H1 (cell line): ENCODE measurements at places on chromosomes 3 and 15.
A peak's percentile ranks its signal among the peaks of the same experiment; 100 is the strongest.

DNA sequence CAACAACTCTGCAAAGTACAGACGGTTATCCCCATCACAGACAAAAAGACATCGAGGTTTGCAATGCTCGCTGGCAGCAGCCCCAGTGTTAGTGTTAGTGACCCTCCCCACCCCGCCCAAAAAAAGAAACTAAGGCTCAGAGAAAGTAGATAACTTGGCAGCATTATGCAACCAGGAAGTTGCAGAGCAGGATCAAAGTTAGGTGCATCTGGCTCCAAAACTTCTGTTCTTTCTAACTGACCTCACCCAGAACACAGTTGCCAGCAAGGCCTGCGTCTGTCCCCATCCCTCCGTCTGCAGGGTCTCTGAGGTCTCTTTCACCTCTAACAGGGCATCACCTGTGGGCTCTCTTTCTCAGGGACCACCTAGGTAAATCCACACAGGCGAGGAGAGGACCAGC lies 51.5 kb downstream of the BDH1 start:
- H3K4me3 ChIP-seq: no peak overlapping the region
- H3K27ac ChIP-seq: no peak overlapping the region
- H3K36me3 ChIP-seq: no peaks in the 10 kb centered on the region
- H3K27me3 ChIP-seq: 0 out of 2 replicates have a peak, but pooled peaks cover under 1% of the 10 kb centered on the region
- no peaks in the 10 kb centered on the region for H3K4me1 ChIP-seq
- no peak for DNase-seq

DNA sequence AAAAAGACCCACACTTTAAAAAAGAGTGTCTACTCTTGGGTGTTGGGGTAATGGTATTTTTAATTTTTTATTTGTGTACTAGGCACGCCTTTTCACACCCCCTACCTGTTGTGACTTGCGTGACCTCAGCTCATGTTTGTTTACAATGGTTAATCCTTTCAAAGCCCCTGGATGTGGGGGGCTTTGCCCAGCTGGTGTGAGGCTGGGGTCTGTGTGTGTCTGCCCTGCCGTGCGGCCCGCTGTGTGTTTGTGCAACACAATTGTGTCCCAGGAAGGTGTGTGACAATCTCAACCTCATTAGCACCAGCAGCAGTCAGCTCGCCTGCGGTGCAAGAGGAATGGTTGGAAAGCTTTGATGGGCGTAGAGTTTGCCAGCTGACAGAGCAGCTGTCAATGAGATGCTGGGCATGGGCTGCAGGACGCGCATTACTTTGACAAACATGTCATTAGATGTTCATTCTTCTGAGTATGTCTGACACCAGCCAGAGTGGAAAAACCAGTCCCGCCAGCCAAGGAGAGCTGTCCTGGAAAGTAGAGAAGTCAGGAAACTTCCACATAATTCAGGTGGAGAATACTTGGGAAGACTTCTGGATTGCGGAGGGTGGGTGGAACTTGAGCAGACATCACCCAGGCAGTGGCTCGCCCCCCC lies 9.6 kb downstream of the LRRK1 start:
- peaks cover 4% of the 10 kb centered on the region; the same call in 1 of the 2 replicates for H3K4me1 ChIP-seq
- H3K27me3 ChIP-seq: peaks cover 1% of the 10 kb centered on the region
- no peak overlapping the region for H3K27ac ChIP-seq
- no peak for DNase-seq
- no peaks in the 10 kb centered on the region for H3K36me3 ChIP-seq

DNA sequence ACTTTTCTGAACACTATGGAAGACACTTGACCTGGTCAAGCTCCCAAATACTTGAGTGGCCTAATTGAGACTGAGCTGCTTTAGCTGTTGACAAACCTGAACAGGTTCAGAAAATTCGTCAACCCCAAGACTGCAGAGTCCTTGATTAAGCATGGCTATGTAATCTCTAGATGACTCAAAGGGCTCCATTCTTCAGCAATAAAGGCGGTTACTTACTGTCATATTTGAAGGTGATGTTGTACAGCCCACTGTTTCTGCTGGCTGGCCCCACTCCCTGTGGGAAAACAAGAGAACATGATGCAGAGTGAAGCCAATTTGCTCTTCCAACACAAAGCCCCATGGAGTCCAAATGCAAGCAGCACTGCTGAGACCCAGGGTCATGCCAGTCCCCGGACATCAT lies 45.1 kb downstream of the IL17RD start:
- no peaks in the 10 kb centered on the region for H3K27me3 ChIP-seq
- H3K36me3 ChIP-seq: no peaks in the 10 kb centered on the region
- no peaks in the 10 kb centered on the region; the same call in none of the 2 replicates for H3K4me1 ChIP-seq
- no peak overlapping the region for H3K27ac ChIP-seq
- no peak for DNase-seq

GRCh38 chr3:197027151-197027895 lies 2.3 kb downstream of the MELTF start:
- DNase-seq: peak; percentile 45
- no peaks in the 10 kb centered on the region for H3K4me1 ChIP-seq
- H3K27ac ChIP-seq: no peak overlapping the region
- H3K36me3 ChIP-seq: no peaks in the 10 kb centered on the region
- H3K4me3 ChIP-seq: no peak overlapping the region

- no peaks in the 10 kb centered on the region for H3K4me1 ChIP-seq
- H3K36me3 ChIP-seq: no peaks in the 10 kb centered on the region
- H3K27ac ChIP-seq: no peak overlapping the region
- H3K4me3 ChIP-seq: no peak overlapping the region
Observed at GRCh38 chr3:144409319-144409718, 437.7 kb downstream of the DIPK2A start.

DNA sequence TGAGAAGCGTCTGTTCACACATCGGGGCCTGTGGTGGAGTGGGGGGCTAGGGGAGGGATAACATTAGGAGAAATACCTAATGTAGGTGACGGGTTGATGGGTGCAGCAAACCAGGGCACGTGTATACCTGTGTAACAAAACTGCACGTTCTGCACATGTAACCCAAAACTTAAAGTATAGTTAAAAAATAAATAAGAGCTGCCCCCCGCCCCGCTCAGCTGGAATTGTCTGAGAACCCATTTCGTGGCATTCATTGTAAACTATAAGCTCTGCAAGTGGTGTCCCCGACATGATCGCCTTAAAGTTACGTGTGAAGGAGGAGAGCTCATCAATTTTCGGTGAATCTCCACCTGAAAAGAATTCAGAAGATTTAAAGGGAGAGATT lies 7.3 kb upstream of the LIPH start:
- no peak overlapping the region for H3K27ac ChIP-seq
- H3K36me3 ChIP-seq: no peaks in the 10 kb centered on the region
- no peak overlapping the region for H3K4me3 ChIP-seq
- H3K4me1 ChIP-seq: peaks cover 7% of the 10 kb centered on the region
- H3K27me3 ChIP-seq: no peaks in the 10 kb centered on the region

GRCh38 chr3:120688121-120688520 lies 6.1 kb upstream of the HGD start:
- DNase-seq: no peak
- no peaks in the 10 kb centered on the region for H3K27me3 ChIP-seq
- no peaks in the 10 kb centered on the region for H3K36me3 ChIP-seq
- no peak overlapping the region for H3K27ac ChIP-seq

- no peaks in the 10 kb centered on the region for H3K4me1 ChIP-seq
- H3K27me3 ChIP-seq: no peaks in the 10 kb centered on the region
- H3K36me3 ChIP-seq: no peaks in the 10 kb centered on the region
- H3K4me3 ChIP-seq: no peak overlapping the region
Observed at GRCh38 chr3:71990545-71990944, 205.6 kb upstream of the PROK2 start.

GRCh38 chr3:49351521-49352011 lies 6.6 kb downstream of the GPX1 start:
- peaks cover 7% of the 10 kb centered on the region; the same call in 1 of the 2 replicates for H3K36me3 ChIP-seq
- no peak for DNase-seq
- H3K27ac ChIP-seq: no peak overlapping the region

GRCh38 chr3:10398341-10398740 lies 77.4 kb upstream of the SEC13 start:
- H3K4me1 ChIP-seq: peaks cover 10% of the 10 kb centered on the region
- DNase-seq: no peak
- no peak overlapping the region for H3K4me3 ChIP-seq
- H3K27ac ChIP-seq: no peak overlapping the region
- no peaks in the 10 kb centered on the region for H3K36me3 ChIP-seq

- H3K4me1 ChIP-seq: peaks cover 3% of the 10 kb centered on the region; the same call in 1 of the 2 replicates
- H3K27me3 ChIP-seq: no peaks in the 10 kb centered on the region
Observed at GRCh38 chr3:71813704-71814103, 28.8 kb upstream of the PROK2 start.

- no peaks in the 10 kb centered on the region for H3K27me3 ChIP-seq
- H3K4me3 ChIP-seq: no peak overlapping the region
- H3K36me3 ChIP-seq: no peaks in the 10 kb centered on the region
Observed at GRCh38 chr15:40064231-40064894, 25.4 kb upstream of the SRP14 start.

- no peak overlapping the region for H3K27ac ChIP-seq
- no peaks in the 10 kb centered on the region for H3K36me3 ChIP-seq
- no peaks in the 10 kb centered on the region for H3K27me3 ChIP-seq
- no peak for DNase-seq
- peaks cover 3% of the 10 kb centered on the region; the same call in 1 of the 2 replicates for H3K4me1 ChIP-seq
Observed at GRCh38 chr3:132134611-132135010, 99.8 kb upstream of the CPNE4 start.

DNA sequence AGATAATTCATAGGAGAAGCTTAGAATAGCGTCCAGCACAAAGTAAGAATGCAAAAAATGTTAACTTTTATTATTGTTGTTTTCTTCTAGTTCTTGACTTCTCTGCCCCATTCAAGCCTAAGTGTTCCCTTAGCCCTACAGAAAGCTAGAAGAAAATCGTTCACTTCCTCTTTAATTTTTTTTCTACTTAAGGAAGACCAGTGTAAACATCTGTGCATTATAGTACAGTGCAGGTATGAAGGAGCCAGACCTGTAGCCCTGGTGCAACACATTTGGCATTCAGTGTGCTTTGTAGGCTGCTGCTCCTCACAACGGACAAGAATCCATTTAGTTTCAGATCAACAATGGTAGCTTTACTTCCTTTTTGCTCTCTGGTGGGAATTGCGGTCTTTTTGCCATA lies 127.8 kb upstream of the SLC7A14 start:
- no peaks in the 10 kb centered on the region for H3K27me3 ChIP-seq
- DNase-seq: no peak
- H3K4me1 ChIP-seq: no peaks in the 10 kb centered on the region
- H3K36me3 ChIP-seq: no peaks in the 10 kb centered on the region
- H3K4me3 ChIP-seq: no peak overlapping the region

DNA sequence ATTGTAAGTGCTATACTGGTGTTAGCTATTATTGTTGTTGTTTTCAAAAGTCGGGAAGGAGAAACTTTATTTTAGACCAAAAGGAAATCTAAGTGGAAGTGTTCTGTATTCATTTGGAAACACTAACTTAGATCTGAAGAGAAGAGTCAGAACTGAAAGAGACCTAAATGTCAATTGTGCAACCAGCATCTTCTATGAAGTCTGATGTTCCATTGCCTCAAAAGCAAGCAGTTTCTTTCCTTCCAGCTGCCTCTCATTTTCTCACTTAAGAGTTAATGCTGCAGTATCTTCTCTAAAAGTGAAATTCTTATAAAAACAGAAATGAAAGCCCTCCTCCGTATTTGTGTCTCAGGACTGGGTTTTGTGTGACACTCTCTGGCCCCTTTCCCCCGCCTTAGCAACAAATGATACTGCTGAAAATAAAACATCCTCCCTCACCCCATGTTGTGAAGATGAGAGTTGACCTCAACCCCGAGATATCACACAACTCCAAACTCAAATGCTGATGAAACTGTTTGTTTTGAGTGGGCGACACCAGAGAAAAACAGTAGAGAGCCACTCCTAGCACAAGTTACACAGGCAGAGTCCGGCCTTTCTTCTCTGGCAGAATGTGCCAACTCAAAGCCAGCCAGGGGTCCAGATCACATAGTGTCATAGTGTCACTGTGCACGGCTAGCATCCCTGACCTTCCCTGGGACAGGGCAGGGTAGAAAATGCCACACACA lies 48.9 kb downstream of the GLDN start:
- no peak for DNase-seq
- no peak overlapping the region for H3K4me3 ChIP-seq
- H3K36me3 ChIP-seq: no peaks in the 10 kb centered on the region
- no peak overlapping the region for H3K27ac ChIP-seq
- H3K4me1 ChIP-seq: peaks cover 10% of the 10 kb centered on the region
- H3K27me3 ChIP-seq: no peaks in the 10 kb centered on the region

DNA sequence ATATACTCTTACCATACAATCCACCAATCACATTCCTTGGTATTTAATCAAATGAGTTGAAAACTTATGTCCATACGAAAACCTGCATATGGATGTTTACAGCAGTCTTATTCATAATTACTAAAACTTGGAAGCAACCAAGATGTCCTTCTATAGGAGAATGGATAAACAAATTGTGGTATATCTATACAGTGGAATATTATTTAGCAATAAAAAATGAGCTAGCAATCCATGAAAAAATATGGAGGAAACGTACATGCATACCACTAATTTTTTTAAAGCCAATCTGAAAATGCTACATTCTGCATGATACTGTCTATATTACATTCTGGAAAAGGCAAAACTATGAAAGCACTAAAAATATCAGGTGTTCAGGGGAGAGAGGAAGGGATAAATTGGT lies 73.9 kb upstream of the LPP start:
- H3K27me3 ChIP-seq: no peaks in the 10 kb centered on the region
- H3K27ac ChIP-seq: no peak overlapping the region
- H3K36me3 ChIP-seq: no peaks in the 10 kb centered on the region

DNA sequence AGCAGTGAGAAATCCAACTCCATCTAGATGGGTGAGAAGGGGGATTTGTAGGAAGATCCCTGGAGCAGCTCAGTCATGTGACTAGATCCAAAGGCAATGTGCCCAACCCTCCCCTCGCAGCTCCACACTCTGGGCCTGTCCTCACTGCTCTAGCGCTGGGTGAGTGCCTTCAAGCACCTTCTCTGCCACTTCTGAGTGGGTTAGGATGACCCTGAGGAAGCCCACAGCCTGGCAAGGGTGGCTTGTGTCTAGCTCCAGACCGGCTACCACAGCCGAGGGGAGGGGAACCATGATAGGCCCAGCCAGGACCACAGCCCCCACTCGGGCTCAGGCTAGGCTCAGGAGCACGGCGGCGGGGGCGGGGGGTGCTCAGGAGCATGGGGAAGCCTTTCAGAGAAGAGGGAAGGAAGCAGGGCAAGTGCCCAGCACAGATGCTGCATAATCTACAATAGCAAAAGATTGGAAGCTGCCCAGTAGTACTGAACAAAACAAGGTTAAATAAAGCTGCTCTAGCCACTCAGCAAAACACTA lies 1.7 kb downstream of the SPATA12 start:
- H3K4me1 ChIP-seq: peaks cover 8% of the 10 kb centered on the region
- H3K27ac ChIP-seq: no peak overlapping the region

- H3K36me3 ChIP-seq: no peaks in the 10 kb centered on the region
- H3K4me1 ChIP-seq: no peaks in the 10 kb centered on the region
- H3K4me3 ChIP-seq: no peak overlapping the region
- no peak for DNase-seq
- no peaks in the 10 kb centered on the region for H3K27me3 ChIP-seq
- no peak overlapping the region for H3K27ac ChIP-seq
Observed at GRCh38 chr3:42308651-42309050, 42.7 kb upstream of the CCK start.

- H3K27me3 ChIP-seq: no peaks in the 10 kb centered on the region
- H3K36me3 ChIP-seq: no peaks in the 10 kb centered on the region
- no peaks in the 10 kb centered on the region for H3K4me1 ChIP-seq
- no peak for DNase-seq
- no peak overlapping the region for H3K4me3 ChIP-seq
Observed at GRCh38 chr3:106058475-106058874, 189.7 kb upstream of the CBLB start.
